ENCODE measurements at places on chromosomes 11 and 22.
A peak's percentile ranks its signal among the peaks of the same experiment; 100 is the strongest.

DNA sequence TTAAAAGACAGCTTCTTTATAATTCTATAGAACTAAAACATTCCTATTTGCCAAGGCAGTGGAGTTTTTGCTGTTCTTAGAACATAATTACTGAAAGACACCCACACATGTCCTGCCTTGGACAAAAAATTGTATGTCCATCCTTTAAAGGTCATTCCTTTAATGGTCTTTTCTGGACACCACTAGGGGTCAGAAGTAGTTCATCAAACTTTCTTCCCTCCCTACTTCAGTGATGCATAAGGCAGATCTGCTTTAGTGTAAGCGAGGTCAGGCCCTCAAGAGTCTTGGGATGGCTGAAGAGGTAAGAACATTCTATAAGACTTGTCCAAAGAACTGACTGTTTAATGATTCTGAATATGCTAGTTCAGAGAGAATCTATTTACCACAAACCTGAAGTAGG lies 4.3 kb upstream of the OR51V1 start:
- DNase-seq: no peak

GRCh38 chr11:442611-443081 lies 835 bp upstream of the ANO9 start:
- DNase-seq: peak; percentile 37

- DNase-seq: no peak
These were observed 22.6 kb downstream of the ARHGEF17 start for GRCh38 chr11:73330569-73331093.

DNA sequence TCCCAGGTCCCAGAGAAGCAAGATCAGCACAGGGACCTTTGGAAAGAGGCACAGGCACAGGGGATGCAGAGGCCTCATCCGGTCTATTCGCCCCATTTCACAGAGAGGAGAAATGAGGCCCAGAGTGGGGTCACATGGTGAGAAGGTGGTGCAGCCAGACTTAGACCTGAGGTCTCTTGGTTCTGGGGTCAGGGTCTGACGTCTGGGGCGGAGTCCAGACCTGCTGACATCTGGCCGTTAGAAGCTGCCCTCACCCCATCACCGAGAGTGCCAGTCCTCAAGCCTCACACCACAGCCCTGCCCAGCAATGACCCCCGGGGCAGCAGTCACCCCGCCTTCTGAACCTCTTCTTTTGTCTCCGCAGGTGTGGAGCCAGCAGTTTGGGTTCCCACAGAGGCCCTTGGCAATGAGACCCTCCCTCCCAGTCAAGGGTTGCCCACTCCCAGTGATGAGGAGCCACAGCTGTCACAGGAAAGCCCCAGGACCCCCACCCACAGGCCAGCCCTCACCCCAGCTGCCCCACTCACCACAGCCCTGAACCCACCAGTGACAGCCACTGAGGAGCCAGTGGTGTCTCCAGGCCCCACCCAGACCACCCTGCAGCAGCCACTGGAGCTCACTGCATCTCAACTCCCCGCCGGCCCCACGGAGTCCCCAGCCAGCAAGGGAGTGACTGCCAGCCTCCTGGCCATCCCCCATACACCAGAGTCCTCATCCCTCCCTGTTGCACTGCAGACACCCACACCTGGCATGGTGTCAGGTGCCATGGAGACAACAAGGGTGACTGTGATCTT lies 62.4 kb downstream of the OTOG start:
- DNase-seq: no peak

DNA sequence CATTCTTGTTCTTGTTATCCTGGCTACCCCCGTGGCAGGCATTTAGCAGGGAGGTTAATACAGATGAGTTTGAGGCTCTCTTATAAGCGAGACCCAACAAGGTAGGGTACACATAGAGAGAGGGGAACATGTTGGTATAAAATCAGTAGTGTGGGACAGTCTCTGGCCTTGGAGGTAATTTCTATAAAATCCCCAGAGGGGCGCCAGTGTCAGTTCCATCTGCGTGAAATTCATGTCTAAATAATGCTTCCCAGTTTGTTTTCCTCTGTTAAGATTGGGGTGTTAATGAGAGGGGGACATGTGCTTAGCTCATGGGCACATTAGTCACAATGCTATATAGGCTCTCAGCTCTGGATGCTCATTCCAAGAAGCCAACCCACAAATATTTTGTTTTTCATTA lies 150.7 kb downstream of the MYO18B start:
- DNase-seq: no peak

DNA sequence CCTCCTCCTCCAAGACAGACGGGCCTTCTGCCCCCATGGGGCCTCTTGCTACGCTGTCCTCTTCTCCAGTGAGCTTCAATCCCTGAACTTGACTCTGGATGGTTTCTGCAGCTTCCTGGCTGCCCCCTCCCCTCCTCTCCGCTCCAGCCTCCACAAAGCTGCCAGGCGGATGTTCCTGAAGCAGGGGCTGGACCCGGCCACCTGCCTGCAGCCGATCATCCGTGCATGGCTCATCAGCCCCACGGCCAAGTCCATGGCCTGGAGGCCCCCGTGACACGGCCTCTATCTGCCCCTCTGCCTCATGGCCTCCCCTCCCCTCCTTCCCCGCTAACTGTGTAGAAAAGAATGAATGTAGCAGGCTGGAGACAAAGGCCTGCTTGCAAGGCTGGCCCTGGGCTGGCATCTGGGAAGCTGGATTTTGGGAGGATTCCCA lies 6.8 kb upstream of the SUN2 start:
- DNase-seq: no peak

DNA sequence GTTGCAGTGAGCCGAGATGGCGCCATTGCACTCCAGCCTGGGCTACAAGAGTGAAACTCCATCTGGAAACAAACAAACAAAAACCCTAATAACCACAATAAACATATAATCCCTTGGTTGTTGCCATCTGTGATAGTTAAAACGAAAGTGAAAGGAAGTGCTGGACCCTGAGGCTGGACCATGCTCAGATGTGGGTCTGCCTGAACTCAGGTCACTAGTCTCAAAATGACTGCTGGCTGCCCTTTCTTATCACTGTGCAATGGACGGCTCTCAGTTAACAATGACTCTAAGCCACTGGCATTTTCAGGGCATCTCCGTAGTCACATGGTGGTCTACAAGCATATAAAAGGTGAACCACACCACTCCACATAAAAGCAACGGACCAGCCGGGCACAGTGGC lies 48.2 kb upstream of the FTH1 start:
- no peak for DNase-seq

- peak; percentile 40 for DNase-seq
These were observed 13.7 kb upstream of the PPARA start for GRCh38 chr22:46136486-46137217.

GRCh38 chr11:130472434-130472961 lies 24.1 kb downstream of the ADAMTS15 start:
- DNase-seq: no peak

GRCh38 chr11:91966368-91966767 lies 258.2 kb upstream of the FAT3 start:
- DNase-seq: no peak

DNA sequence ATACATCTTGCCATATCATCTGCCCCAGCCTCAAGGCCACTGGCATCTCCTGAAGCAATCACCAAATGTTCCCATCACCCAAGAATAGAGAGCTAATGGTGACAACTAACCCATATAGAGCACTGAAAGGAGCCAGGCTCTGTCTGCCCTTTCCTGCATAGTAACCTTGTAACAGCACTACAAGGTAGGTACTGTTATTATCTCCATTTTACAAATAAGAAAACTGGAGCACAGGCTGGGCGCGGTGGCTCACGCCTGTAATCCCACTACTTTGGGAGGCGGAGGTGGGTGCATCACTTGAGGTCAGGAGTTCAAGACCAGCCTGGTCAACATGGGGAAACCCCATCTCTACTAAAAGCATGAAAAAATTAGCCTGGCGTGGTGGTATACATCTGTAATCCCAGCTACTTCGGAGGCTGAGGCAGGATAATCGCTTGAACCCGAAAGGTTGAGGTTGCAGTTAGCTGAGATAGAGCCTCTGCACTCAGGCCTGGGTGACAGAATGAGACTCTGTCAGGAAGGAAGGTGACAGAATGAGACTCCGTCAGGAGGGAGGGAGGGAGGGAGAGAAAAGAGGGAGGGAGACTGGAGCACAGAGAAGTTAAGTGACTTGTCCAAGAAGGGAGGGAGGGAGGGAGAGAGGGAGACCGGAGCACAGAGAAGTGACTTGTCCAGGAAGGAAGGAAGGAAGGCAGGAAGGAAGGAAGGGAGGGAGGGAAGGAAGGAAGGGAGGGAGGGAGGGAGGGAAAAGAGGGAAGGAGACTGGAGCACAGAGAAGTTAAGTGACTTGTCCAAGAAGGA lies 2.2 kb downstream of the SLC35F2 start:
- no peak for DNase-seq

All from Right ventricle myocardium superior (tissue), 1 donor.